ENCODE measurements at places on chromosomes 7 and 10.

- DNase-seq: no peak
Measured at GRCh38 chr7:2472739-2473138, 3.5 kb downstream of the GRIFIN start.

DNA sequence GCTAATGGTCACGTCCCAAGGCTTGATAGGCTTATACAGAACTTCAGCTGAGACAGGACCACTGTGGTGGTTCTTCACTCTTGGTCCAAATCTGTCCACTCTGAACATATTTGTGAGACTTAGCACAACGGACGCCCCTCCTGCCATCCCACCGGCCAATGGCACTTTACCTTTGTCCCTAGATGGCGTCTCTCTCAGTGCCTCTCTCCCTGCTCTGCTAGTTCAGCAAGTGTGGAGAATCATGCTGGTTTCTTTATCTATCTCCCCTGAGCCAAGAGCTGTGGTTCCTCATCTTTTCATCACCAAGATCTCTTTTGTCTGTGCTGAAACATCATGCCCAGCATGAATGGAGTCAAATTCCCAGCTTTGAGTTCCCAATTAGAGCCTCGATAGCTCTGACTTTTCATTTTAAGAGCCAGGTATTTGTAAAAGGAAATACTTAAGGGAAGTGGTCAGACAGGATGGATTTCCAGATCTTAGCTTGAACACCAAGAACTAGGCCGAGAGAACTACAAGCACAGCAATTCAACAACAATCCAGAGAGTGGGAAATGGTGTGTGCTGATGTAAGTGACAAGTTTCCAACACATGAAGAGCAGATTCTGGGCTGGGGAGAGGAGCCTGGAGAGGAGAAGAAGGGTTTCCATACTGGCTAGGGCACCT lies 69.5 kb downstream of the ZNF800 start:
- no peak for DNase-seq

- peak; percentile 99 for DNase-seq
Measured at GRCh38 chr7:138460176-138460648, at the start of gene TRIM24. TSS of gene TRIM24 (plus strand) at chr7:138460259. CDS start at chr7:138460549, 290 bp downstream.

- DNase-seq: peak; percentile 88
Measured at GRCh38 chr7:28272461-28272877, 91.9 kb upstream of the JAZF1 start.

GRCh38 chr10:45809837-45810236 lies 37.5 kb downstream of the AGAP4 start:
- DNase-seq: peak; percentile 23

DNA sequence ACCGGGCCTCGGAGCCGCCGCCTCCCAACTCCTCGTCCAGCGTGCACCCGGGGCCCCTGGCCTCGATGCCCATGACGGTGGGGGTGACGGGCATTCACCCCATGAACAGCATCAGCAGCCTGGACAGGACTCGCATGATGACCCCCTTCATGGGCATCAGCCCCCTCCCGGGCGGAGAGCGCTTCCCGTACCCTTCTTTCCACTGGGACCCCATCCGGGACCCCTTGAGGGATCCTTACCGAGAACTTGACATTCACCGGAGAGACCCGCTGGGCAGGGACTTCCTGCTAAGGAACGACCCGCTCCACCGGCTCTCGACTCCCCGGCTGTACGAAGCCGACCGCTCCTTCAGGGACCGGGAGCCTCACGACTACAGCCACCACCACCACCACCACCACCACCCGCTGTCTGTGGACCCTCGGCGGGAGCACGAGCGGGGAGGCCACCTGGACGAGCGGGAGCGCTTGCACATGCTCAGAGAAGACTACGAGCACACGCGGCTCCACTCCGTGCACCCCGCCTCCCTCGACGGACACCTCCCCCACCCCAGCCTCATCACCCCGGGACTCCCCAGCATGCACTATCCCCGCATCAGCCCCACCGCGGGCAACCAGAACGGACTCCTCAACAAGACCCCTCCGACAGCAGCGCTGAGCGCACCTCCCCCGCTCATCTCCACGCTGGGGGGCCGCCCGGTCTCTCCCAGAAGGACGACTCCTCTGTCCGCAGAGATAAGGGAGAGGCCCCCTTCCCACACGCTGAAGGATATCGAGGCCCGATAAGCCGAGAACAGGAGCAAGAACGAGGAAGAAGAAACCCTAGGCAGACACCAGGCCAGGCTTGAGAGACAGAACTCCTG lies 341.5 kb upstream of the GALNT17 start:
- DNase-seq: no peak

GRCh38 chr10:88097536-88097935 lies 234.1 kb downstream of the PTEN start:
- no peak for DNase-seq

- no peak for DNase-seq
Measured at GRCh38 chr10:59589796-59590195, 119.9 kb downstream of the SLC16A9 start.

DNA sequence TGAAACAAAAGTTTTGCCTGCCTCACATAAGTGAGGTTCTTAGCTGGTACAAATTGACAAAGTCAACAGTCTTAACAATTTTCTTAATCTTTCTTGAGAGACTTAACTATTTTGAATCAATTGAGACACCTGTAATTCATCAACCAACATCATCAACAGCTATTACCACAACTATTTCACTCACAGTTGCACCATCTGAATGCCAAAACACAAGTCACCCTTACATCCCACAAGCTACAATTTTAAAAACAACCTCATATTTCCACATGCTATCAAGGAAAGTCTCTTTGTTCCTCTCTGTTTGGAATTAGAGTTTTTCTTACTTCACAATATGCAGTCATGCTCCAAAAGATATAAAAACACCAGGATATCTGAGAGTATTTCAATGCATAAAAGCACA lies 4.9 kb downstream of the SMURF1 start:
- DNase-seq: no peak

DNA sequence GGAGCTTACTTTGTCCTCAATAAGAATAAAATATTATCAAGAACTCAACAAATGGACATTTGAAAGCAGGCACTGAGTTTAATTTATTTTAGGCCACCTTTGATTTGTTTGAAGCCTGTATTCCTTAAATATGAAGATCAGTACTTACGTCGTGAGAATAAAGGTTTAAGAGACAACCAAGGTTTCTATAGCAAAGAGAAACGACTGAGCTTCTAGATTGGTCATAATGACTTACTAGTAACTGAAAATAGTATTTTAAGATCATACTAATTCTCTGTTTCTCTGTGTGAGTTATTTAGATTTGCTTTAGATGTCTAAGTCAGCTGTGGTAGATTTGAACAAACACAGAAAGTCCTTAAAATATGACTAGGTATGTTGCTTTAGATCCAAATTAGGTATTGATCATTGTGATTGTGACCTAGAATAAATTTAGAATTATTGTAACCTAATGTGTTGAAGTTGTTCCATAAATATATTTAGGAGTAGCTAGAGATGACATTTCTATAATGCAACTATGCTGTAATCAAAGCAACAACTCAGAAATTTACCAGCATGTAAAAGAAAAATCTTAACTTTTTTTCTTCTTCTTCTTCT lies 2.4 kb upstream of the GLCCI1 start:
- DNase-seq: no peak

DNA sequence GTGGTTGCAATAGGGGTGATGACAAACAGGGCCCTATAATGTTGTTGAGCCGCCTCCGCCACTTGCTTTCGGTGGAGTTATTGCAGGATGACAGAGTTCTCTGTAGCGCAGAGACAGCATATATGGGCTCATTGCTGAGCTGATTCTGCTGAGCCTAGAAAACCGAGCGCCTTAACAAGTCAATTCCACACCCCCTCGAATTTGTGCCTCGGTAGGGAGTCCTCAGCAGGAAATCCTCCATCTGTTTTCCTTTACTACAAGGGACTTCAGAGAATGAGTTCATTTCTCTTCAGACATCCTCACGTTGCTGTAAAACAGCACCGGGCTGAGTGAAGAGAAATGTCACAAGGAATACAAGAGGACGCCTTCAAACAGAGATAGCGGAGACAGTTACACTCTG lies 90.7 kb upstream of the KIAA1217 start:
- DNase-seq: no peak

DNA sequence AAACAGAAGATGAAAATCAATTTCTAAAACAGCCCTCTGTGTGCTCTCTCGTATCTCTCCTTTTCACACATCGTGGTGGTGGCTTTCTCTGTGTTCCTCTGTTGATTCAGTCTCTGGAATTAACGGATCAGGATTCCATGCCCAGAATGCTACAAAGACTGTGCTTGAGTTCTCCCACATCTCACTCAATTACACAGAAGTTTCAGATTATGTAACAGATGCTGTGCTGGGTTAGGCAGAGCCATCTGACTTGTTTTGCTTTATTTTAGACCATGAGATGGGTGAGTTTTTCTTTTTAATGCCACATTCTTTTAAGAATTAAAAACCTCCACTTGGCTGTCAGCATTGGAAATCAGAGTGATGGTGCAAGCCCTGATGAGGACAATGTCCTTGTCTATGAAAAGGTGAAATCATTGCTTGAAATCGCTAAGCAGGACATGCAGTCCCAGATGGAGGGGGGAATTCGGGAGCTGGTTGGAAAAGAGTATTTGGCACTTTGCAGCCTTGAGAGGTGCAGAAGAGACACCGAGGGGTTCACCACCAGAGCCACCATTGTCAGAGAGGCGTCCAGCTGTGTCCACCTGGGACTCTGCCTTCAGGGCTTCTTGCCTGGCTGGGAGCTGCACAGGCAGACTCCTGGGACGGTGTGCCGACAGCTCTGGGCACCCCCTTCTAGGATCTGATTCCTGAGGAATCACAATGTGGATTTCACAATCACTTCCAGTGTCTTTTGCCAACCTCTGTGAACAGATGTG lies 80.4 kb downstream of the EGFR start:
- no peak for DNase-seq

GRCh38 chr10:79207726-79208125 lies 139.0 kb downstream of the ZMIZ1 start:
- no peak for DNase-seq

GRCh38 chr7:140697447-140698143 lies 1.1 kb downstream of the NDUFB2 start:
- DNase-seq: no peak

DNA sequence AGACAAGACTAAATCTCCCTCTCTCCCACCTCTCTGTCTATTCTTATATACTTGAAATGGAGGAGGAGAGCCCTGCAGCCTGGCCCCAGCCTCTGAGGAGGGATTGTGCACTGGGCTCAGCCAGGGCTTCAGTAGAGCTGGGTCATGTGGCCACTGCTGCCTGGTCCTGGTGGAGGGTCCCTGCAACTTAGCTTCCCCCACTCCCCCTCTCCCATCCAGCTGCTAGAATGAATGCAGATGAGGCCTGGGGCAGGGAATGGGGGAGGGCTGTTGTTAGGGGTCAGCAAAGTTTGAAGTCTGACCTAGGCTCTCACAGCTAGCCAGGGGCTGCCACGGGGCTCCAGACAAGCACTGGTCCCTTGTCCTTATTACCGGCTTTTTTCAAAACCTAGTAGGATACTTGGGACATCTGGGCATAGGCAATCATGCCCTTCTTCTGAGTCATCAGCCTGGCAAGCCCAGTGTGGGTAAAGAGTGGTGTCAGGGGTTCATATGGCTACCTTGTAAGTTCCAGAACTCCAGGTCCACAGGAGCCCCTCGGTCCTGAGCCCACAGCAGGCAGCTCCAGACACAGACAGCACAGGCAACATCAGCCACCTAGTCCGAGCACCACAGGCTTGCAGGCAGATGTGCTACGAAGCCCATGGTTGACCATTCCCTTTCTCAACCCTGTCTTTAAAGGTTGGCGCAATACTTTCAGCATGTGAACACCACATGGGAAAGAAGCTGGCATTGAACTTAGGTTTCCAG lies 12.8 kb upstream of the CXCL12 start:
- no peak for DNase-seq

DNA sequence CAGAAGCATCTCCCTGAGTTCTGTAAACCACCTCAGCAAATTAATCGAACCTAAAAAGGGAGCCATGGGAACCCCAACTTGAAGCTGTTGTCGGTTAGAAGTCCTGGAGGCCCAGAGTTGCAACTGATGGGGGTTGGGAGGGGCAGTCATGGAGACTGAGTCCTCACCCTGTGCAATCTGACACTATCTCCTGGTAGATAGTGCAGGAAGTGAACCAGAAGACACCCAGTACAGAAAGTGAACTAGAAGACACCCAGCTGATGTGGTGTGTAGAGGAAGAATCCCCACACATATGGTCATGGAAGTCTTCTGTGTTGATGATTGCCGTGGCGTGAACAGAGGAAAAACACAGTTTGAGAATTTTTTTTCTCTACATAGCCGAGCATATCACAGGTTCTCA lies 58.8 kb upstream of the SRRM3 start:
- DNase-seq: no peak

- no peak for DNase-seq
Measured at GRCh38 chr10:44619975-44620374, 235.1 kb upstream of the CXCL12 start.

- peak; percentile 71 for DNase-seq
Measured at GRCh38 chr7:2523941-2524807, 4.6 kb downstream of the LFNG start.

DNA sequence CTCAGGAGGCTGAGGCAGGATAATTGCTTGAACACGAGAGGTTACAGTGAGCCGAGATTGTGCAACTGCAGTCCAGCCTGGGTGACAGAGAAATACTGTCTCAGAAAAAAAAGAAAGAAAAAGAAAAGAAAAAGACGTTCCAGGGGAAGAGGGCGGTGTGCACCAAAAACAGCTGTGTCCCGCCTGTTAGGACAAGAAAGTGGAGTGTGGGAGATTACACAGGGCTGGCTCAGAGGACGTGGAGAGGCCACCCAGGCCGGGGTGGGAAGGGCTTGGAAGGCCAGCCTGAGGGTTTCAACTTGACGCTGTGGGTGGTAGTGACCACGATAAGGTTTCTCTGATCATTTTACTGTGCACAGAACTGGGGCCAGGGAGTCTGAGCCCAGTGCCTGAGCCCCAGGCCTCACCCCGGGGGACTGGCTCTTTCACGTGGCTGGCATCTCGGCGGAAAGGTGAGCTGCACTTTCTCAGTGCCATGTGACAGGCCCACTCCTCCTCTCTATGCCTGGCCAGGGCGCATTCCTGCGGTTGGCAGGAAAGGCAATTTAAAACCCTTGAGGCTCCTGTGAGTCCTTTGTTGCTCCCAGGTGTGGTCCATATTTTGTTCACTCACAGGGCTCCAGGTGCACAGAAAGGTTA lies 13.9 kb downstream of the RHBDD2 start:
- DNase-seq: no peak

DNA sequence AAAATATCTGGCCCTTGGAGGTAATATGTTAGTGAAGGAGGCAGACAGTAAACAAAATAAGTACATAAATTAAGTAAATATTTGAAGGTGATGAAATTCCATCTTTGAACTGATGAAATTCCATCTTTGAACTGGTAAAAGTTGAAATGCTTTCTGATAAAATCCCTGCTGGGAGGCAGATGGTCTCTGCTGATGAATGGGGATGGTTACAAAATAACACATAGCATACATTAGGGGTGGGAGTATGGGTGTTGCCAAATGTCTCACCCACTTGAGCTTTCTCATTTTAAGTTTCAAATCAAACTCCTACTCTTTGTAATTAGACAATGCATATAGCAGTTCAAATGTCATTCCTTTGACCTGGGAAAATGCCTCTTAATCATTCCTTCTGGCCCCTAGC lies 77.5 kb upstream of the SORCS3 start:
- no peak for DNase-seq

- DNase-seq: no peak
Measured at GRCh38 chr10:130928306-130928705, 383.2 kb downstream of the TCERG1L start.
